Fibroblast of lung (primary cell): ENCODE measurements at places on chromosomes 12 and 14. TPM values are rescaled to one million over a fixed set of nuclear protein-coding genes. Genes with fewer than 3 reads are reported as not detected.

DNA sequence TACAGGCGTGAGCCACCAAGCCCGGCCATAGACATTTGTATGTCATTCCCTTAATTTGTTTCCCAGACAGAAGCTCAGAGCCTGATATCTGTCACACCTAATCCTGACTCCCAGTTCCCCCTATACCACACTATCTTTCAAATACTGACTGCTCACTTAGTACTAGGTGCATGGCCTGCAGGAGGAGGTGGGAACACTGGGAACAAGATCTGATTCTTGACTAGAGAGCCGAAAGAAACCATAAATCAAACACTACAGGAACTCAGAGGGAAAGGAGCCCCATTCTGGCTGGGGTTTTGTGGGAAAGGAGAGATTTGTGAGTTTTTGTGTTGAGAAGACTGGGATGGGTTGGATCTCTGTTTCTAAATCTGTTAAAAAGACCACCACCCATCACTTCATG is 4.9 kb downstream of the KHNYN start:
- no peak for DNase-seq

GRCh38 chr12:85825746-85826145 is 10.5 kb downstream of the RASSF9 start:
- peak; percentile 72 for DNase-seq

DNA sequence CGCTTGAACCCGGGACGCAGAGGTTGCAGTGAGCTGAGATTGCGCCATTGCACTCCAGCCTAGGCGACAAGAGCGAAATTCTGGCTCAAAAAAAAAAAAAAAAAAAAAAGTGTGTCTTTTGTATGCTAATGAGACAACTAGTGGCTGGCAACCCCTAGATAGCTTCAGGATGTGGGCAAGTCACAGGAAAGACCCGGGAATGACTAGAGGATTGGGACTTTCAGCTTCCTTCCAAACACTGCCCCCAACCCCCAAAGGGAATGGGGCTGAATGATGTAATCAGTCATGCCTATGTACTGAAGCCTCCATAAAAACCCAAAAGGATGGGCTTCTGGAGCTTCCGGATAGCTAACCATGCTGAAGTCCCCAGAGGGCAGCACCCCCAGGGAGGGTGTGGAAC is 28.6 kb downstream of the USP44 start:
- DNase-seq: no peak

- DNase-seq: no peak
These were observed 51.4 kb downstream of the TMEM132C start for GRCh38 chr12:128318341-128318740.

The VWF gene
- 0.15 and 0.21 TPM in 2 replicates for polyA plus RNA-seq

The CNOT2 gene
- 95.2 and 96.3 TPM in 2 replicates for polyA plus RNA-seq

DNA sequence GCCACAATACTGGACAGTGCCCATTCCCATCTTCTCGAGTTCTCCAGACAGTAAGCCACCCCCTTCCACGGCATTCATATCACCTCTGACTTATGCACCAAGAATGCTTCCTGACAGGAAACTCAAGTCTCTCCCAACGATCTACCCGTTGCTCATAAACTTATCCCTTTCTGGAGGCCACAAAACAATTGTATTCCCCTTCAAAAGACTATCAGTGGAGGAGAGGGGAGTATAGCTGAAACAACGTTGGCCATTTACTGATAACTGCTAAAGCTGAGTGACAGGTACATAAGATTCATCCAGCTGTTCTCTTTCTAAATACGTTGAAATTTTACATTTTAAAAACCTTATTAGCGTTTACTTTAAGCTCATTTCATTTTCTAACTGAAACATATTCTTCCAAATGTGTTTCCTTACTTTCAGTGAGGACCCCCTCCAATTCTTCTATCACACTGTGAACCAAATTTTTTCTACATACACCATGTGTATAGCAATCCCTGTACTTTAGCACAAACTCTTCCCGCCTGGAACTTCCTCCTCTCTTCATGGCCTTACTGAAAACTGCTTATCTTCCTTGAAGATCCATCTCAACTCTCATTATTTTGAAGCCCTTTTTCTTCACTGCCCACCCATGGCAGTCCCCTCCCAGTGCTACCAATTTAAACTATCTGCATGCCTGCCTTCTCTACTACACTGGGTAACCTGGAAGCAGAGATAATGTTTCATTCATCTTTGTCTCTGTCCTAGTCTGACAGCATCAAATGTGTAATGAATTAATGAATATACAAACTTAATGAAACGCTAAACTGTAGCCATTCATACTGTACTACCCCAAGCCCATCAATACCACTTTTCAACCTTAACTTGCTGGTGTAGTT is 28.8 kb downstream of the ATXN2 start:
- DNase-seq: peak; percentile 94

GRCh38 chr14:101132588-101132987 is 229.1 kb upstream of the RTL1 start:
- no peak for DNase-seq

- DNase-seq: no peak
These were observed 51.3 kb downstream of the SLC6A12 start for GRCh38 chr12:162467-163307.

DNA sequence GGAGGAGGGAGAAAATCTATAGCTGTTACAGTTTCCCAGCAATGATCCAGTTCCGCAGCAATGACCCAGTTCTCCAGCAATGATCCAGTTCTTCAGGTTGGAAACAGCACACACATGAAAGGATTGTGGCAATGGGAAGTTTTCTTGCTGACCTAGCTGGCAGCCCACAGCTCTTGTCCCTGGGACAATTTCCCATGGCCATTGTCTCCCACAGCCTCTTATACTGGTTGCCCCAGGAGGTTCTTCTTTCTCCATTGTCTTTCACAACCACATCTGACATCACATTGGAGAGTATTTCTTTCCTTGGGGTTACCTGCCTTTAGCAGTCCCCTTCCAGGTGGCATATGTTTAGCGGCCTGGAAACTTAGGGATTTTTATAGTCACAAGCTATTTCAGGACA is 209.8 kb upstream of the PLEKHG7 start:
- no peak for DNase-seq

The AKAP5 gene
- 0.19 and 0.30 TPM in 2 replicates for polyA plus RNA-seq

The LRP1 gene
- 92.2 and 96.9 TPM in 2 replicates for polyA plus RNA-seq

GRCh38 chr14:23800811-23801210 is 152.8 kb upstream of the DHRS4 start:
- DNase-seq: no peak

DNA sequence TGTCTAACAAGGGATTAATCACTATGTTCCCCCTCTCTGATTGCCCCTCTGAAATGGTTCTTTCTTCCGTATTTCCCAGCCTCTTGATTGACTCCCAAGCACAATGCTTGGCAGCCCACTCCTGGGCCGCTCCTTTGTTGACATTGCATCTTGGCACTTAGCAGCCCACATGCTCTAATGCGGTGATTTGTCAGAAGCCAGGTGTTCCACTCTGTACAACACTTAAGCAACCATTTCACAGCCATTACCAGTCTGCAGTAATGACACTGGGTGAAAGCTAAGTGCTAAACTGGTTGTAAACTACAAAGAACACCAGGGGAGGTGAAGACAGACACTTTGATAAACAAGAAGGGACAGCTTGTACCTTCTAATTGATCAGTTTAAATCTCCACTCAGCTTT is 353.5 kb downstream of the TMEM132D start:
- no peak for DNase-seq

DNA sequence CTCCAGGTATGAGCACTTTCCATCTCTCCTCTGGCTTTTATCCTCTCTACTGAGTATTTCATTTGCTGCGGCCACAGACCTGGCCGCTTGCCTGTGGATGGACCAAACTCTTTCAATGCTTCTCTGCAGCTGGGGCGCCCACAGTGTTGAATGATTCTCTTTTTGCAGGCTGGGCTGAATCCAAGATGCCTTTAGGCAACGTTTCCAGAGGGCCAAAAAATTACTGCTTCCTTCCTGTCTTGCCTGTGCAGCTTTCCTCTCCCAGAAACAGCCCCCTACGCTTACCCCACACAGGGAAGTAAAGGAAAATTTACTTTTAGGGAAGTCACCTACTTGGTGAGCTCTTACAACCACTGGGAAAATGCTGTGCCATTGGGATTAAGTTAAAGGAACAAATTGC is 55.6 kb upstream of the JDP2 start:
- DNase-seq: peak; percentile 1

The C12orf50 gene
- not detected in 2 replicates for polyA plus RNA-seq

The REC8 gene
- polyA plus RNA-seq: 1.5 and 2.2 TPM in 2 replicates

The ERO1A gene
- 35.6 and 64.9 TPM in 2 replicates for polyA plus RNA-seq

The SLC41A2 gene
- polyA plus RNA-seq: 8.5 and 12.3 TPM in 2 replicates

- peak; percentile 43 for DNase-seq
These were observed 24.5 kb downstream of the WDR20 start for GRCh38 chr14:102164241-102164641.

DNA sequence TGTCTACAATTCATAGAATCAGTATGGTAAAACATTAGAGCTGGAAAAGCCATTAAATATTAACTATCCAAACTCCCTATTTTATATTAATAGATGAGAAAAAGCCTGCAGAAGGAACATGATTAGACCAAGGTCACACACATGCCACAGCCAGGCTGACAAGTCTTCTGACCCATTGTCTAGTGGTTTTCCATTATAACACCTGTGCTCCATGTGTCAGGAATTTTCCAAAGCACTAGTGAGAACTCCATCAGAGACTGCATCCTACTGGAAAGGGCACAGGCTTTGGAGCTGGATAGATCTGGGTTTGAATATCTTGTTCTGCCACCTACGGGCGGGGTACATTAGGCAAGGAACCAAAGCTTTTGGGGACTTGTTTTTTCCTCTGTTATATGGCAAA is 325.5 kb downstream of the RAD51B start:
- no peak for DNase-seq

The KRT83 gene
- polyA plus RNA-seq: not detected in 2 replicates

- no peak for DNase-seq
These were observed 163.7 kb upstream of the NOVA1 start for GRCh38 chr14:26761532-26761931.

The SLC6A12 gene
- polyA plus RNA-seq: not detected in 2 replicates

The COCH gene
- 0.27 and 0.72 TPM in 2 replicates for polyA plus RNA-seq

GRCh38 chr12:95789126-95790032 is 1.2 kb downstream of the NTN4 start:
- DNase-seq: no peak

DNA sequence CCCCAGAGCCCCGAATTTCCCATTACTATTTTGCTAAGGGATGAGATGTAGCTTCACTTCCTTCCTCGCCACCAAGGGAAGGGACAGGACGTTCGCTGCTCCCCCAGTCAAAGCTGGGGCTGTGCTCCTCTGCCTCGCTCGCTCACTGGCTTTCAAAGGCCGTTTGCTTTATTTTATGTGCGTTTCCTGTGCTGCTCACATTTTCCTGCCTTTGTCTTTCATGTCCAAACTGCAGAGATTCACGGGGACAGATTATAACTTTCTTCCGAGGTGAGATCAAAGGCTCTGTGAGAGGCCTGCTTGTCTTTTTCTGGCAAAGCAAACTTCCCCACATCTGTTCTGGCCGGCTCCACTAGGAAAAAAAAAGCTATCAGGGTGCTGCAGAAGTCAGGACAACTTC is 76.0 kb upstream of the FZD10 start:
- DNase-seq: no peak

The GLS2 gene
- 0.03 and 0.08 TPM in 2 replicates for polyA plus RNA-seq

- no peak for DNase-seq
These were observed 1293.6 kb downstream of the AACS start for GRCh38 chr12:126358806-126359205.

GRCh38 chr12:121797937-121798786 is 4.7 kb upstream of the RHOF start:
- peak; percentile 74 for DNase-seq

GRCh38 chr14:36363704-36364103 is 43.3 kb upstream of the MBIP start:
- DNase-seq: no peak

DNA sequence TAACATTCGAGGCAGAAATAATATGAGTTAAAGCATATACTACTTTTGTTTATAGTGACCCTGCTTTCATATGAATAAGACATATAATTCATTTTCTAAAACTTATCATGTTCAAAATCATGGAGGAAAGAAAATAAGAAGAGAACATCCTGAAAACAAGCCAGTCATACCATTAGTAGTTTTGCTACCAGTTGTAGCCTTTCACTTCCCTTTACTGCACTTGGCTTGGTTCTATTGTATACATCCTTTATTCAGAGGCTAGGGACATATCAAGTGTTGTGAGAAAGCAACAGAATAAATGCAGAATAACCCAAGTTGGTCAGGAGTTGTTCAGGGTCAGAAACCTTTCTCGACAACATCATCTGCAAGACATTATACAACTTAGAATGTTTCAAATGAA is 598.7 kb downstream of the SOX5 start:
- DNase-seq: no peak

DNA sequence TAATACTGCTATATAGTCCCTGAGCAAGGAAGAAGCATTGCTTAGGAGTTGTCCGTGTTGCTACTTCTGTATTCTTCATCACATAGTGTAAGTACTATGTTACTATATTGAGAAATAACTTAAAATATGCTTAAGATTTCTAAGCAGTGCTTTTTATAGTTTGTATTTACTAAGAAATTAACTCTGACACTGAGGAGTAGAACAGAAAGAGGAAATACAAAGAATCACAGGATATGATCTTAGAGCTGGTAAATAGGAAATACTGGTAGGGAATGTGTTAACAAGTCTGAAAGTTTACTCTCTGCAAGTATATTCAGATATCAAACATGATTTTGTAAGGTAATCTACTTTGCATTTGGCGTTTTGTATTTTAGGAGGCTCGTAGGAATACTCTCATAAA is 15.5 kb downstream of the XPOT start:
- DNase-seq: no peak

DNA sequence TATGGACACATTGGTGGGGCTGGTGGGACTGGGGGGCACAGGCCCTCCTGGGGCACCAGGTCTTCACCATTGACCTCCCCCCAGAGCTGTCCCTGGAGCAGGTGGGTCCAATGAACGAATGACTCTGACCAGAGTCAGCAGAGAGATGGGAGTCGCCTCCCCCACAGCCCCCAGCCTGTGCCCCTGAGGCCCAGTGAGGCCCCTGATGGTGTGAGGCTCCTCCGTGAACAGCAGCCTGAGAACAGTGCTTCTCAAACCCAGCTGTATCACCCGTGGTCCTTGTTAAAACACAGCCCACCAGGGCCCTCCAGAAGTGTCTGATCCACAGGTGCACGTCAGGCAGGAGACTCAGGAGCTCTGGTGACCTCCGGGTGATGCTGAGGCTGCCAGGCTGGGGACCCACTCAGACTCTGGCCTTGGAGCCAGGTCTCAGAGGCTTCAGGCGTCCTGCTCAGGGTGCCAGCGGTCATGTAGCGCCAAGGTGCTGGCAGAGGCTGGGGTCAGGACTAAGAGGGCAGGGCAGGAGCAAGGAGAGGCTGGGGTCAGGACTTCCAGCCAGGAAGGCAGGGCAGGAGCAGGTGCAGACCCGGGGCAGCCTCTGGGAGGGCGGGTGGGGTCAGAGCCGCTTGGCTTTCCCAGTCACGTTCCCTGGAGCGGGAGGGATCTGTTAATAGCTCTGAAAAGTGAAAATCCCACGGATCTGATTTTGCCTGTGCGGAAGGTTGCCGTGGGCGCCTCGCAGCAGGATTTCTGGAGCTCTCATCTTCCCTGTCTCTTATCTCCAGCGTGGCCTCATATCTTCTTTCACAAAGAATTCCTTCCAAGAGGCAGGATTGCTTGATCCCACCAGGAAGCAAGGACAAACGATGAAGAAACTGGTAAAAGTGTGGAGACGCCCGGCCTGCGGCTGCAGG is 35.0 kb downstream of the GALNT9 start:
- no peak for DNase-seq

The WNT5B gene
- polyA plus RNA-seq: 46.9 and 86.1 TPM in 2 replicates

GRCh38 chr14:64364907-64365306 is 23.2 kb upstream of the MTHFD1 start:
- DNase-seq: peak; percentile 63

GRCh38 chr14:25247609-25248008 is 197.7 kb upstream of the STXBP6 start:
- no peak for DNase-seq
